ENCODE measurements at places on chromosomes 3 and 15.

DNA sequence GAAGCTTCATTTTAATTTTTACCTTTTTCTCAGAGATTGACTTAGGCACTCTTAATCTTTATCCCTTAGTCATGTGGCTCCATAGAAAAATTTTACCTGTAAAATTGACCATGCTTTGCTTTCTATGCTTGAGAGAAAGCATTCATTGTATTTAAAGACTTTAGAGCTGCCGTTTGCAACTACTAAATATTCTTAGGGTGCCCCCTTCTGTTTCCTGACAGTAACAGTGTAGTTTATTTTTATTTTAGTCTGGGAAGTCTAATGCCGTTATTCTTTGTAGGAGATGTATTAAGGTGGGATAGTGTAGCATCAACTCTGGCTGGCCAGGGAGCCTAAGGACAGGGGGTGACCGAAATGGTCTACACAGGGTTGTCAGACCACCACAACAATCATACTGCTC is 84.5 kb upstream of the SYNPR start:
- no peak for ATAC-seq

GRCh38 chr3:29758434-29759322 is 477.8 kb downstream of the RBMS3 start:
- ATAC-seq = no peak

DNA sequence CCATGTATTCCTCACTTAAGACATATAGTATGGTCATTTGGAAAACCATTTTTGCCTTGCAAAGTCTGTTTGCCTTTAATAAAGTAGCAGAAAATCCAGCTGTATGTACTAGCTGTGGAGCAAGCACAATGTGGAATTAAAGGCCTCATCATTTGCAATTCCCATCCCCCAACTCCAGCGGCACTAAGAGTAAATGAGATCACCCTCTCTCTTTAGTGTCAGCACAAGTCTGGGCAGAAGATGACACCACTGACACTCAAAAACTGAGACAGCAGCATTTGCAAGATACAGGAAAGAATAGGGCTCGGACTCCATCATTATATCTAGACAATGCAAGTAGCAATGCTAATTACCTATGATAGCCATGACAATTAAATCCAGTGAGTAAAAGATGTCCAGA is 24.7 kb upstream of the DYNC1LI1 start:
- no peak for ATAC-seq

DNA sequence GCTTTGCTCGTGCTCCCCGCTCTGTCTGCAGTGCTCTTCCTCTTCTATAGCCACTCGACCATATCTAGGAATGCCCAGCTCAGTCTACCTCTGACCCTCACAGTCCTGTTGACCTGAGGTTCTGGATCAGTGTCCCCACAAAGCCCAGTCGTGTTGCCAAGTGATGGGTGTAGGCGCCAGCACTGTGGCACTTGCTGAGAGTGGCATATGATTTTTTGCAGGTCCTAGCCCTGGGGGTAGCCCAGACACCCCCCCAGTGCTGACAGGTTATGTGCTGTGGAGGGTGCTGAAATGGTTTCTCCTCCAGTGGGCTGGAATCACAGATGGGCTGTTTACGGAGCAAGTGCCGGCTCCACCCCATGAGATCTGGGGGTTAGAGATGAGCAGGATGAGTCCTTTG is 32.5 kb downstream of the ACAD9 start:
- ATAC-seq = no peak

DNA sequence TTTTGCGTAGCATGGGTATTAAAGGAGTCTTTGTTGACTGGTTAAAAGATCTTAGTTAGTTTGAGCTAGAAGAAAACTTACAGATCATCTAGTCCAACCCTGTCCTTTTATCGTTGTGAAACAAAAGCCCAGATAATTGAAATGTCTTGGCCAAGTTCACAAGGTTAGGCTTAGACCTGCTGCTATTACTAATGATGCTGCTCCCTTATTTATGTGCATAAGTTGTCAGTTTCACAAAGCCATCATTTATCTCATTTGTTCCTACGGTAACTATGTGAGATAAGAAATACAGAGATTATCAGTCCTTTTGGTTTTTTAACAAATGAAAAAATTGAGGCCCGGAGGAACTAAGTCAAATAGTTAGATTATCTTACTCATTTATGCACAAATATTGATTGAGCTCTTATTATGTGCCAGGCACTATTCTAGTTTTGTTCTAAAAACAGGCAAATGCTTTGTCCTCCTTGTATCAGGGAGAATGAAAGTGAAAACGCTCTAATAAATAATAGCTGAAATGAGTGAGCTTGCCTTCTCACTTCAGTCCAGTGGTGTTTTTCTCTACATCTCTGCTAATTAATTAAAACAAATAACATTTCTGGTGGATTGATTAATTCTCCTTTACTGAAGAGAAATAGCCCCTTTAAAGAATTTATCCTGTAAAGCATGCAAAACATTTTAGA is 49.1 kb upstream of the TPRG1 start:
- ATAC-seq = peak; percentile 44

- peak; percentile 49 for ATAC-seq
These were observed 34.7 kb upstream of the NDUFB4 start for GRCh38 chr3:120561251-120562045.

- no peak for ATAC-seq
These were observed 59.8 kb downstream of the WDR76 start for GRCh38 chr15:43886558-43886957.

- no peak for ATAC-seq
These were observed 154.3 kb upstream of the ZBTB20 start for GRCh38 chr3:115301364-115301860.

GRCh38 chr15:87570206-87570605 is 686.3 kb downstream of the NTRK3 start:
- ATAC-seq = no peak

DNA sequence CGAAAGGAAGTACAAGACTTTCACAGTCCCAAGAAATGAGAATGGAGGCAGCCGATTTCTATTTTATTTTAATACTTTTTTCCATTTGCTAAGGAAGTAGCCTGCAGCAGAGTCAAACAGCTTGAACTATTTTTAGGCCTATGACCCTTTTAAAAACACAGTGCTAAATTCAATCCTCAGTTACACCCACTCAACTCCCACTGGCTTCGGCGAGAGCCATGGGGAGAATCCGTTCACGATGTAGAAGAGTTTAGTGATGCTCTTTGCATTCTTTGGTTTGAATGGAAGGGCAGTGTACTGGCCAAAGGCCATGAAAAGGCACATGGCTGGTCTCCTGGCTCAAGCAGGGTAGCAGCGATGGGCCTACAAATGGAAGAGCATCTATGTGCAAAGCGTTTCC is 343.5 kb downstream of the FOXP1 start:
- no peak for ATAC-seq

GRCh38 chr3:107211608-107212007 is 165.6 kb upstream of the CCDC54 start:
- ATAC-seq = no peak

GRCh38 chr3:44942202-44942921 is 33.6 kb downstream of the ZDHHC3 start:
- ATAC-seq = no peak

GRCh38 chr3:32816439-32817256 is 1.1 kb upstream of the TRIM71 start:
- ATAC-seq = peak; percentile 18

DNA sequence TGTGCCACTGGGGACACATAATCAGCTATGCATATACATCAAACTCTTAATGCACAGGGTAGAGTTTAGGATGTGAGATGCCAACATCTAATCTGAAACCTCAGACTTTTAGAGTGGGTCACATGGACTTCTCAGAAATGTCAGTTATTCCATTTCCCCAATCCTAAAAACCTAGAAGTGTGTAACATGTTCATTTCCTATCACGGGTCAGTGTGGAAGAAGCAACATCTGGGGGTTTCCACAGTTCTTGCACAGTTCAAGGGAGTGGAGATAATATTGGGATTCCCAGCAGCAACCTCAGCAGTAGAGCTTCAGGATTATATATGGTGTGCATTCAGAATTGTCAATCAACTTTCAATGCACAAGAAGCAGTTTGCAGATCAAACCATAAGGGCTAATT is 44.4 kb upstream of the SPRED1 start:
- no peak for ATAC-seq

DNA sequence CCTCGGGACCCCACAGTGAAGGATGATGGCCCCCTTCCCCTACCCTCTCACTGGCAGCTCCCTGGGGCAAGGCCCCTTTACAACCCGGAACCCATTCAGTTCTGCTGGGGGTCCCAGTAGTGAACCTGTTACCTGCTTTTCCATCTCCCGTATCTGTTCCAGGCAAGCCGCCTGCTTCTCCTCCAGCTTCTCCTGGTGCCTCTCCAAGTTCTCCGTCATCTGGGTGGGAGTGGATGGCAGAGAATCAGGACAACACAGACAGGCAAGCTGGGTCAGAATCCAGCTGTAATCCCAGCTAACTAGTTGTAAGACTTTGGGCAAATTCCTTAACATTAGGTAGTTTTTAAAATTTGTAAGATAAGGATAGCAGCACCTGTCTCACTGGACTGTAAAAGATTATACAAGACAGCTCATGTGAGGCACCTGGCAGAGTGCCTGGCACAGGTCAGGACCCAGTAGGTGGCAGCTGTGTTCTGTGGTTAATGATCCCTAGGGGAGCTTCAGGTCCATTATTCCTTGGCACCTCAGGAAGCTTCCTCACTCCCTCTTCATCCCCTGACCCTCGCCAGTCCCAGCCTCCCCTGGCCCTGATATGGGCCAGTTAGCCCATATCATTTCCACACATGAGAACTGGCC is 6.4 kb upstream of the ANKRD63 start:
- ATAC-seq = no peak

- no peak for ATAC-seq
These were observed 517 bp downstream of the TMA7 start for GRCh38 chr3:48440590-48440958.

GRCh38 chr3:365268-365667 is 168.7 kb downstream of the CHL1 start:
- ATAC-seq = no peak

DNA sequence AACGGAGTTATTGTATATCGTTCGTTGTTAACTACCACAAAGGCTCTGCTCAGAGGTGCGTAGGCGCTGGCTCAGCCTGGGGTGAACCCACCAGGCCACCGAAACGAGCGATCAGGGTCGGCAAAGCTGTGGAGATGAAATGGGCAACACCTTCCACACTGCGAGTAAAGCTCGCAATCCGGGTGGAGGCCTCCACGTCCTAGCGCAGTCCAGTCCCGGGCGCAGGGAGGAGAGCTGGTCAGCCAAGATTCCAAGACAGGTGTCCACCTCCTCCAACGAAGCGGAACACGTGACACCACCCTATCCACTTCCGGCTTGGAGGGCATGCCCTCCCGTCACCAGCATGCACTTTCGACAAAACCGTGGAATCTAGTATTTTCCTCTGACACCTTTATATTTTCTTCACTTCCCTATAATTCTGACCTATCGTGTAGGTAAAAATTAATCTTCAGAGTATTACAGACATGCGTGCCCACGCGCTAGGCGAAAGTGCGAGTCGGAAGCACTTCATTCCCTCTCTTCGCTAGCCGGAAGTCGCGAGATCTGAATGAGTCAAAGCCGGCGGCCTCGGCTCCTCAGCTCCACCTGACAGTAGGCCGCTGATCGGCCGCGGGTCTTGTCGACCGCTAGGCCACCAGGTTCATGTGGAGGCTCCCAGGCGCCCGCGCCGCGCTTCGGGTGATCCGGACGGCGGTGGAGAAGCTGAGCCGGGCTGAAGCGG is at the start of gene PDE12:
Gene PDE12, plus strand, starts transcription at position 537 of the 721 bp plus-strand sequence. Its CDS starts 106 bp downstream, at position 643.
- peak; percentile 82 for ATAC-seq

- ATAC-seq = no peak
These were observed 177.5 kb downstream of the TLE3 start for GRCh38 chr15:69920221-69920620.

- no peak for ATAC-seq
These were observed 271.4 kb downstream of the TIGIT start for GRCh38 chr3:114565216-114565615.

DNA sequence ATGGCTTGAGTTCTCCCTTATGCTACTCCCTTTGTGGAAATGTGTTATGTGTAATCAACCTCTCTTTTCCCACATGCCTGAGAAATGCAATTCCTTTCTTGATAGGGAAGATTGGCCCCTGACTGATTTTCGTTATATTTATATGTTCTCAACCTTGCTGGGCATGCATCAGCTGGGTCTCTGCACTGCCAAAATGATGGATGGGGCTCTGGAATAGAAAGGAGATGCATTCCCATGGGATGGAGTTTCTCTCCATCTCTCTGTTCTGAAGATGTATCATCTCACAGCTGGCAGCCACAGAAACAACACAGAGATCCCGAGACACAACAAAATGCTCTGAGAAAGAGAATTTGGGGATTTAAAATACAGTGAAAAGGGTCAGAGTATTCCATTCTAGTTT is 327.7 kb upstream of the LMCD1 start:
- ATAC-seq = no peak

GRCh38 chr15:71282076-71282475 is 166.8 kb downstream of the THSD4 start:
- ATAC-seq = no peak

GRCh38 chr3:69244039-69244438 is 121.6 kb upstream of the LMOD3 start:
- ATAC-seq = no peak

- no peak for ATAC-seq
These were observed 46.3 kb downstream of the FMN1 start for GRCh38 chr15:33148129-33148751.

GRCh38 chr3:20405744-20406143 is 219.7 kb upstream of the SGO1 start:
- no peak for ATAC-seq

- ATAC-seq = no peak
These were observed 25.8 kb downstream of the RAF1 start for GRCh38 chr3:12638105-12638504.

GRCh38 chr3:18544146-18544545 is 119.0 kb upstream of the SATB1 start:
- no peak for ATAC-seq

- ATAC-seq = no peak
These were observed 533.2 kb downstream of the GRM7 start for GRCh38 chr3:7393944-7394605.

DNA sequence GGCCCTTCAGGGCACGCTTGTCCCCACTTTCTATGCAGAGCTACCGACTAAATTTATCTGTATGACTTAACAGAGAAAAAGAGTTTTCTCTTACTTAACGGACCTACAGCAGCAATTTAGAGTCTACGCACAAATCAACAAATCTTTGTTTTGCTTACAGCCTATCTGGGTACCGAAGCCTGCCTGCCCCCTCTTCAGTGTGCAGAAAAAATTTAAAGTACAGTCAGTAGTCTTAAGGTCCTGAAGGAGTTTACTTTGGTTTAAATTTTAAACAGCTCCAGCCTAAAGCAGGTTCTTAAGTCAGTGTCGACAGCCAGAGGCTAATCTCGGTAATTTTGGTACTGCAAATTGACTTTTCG is 570 bp downstream of the SACM1L start:
- no peak for ATAC-seq

GRCh38 chr15:45854455-45855202 is 219.8 kb downstream of the SQOR start:
- ATAC-seq = no peak

- ATAC-seq = no peak
These were observed 187.9 kb downstream of the MECOM start for GRCh38 chr3:169475576-169475975.

- no peak for ATAC-seq
These were observed 3.7 kb downstream of the EOMES start for GRCh38 chr3:27718459-27718858.

- ATAC-seq = no peak
These were observed 435.7 kb downstream of the DIPK2A start for GRCh38 chr3:144407335-144407734.

Data from activated CD4-positive, CD25-positive, alpha-beta regulatory T cell treated with anti-CD3 and anti-CD28 coated beads, Interleukin-2, amount 50 U/mL, for 24 hours (primary cell).